ENCODE measurements at places on chromosomes 11 and 22.

DNA sequence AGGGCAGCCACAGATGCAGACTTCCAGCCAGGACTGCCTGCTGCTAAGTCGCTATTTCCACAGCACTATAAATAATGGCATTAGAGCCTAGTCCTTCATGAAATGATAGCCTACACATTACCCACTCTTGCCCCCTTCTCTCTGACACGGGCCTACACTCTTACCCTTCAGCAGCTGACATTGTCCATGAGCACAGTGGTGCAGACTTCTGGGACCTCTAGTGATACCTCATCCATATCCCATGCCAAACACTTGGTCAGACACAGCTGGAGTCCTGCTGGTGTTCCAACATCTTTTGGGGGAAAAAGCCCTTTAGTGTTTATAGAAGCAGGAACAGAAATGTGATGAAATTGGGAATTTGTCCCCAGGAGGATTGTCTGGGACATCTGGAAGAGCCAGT lies 43.4 kb upstream of the RAB1B start:
- DNase-seq, result no peak

- DNase-seq, result peak; percentile 23
These were observed at the start of gene OR6A2 for GRCh38 chr11:6799402-6799801. TSS of gene OR6A2 (minus strand) at chr11:6799689. CDS start at chr11:6795708, 3,981 bp downstream.

DNA sequence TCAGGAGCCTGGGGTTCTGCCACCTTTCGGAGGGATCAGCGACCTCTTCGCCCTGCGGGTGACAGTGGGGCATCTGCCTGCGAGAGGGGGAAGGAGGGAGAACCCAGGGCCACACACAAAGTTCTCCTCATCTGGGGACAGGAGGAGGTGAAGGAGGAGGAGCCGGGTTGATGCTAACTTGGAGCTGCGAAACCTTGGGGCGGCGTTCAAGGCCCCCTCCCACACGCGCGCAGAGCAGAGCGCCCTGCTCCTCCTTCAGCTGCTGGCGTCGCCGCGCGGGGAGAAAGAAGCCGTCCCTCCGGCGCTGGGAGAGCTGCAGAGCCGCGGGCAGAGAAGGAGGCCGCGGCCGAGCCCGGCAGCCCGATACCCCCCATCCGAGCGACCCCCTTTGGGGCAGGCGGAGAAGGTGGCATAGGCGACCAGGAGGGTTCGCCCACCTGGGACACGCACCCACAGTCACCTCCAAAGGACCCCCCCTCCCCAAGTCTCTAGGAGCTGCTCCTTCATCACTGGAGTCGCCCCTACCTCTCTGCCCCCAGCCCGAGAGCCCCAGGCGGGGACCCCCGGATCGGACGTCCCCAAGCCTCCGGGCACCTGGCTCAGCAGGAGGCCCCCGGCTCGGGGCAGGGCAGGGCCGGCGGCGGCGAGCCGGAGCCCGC lies at the start of gene RASD2:
Gene RASD2, plus strand, starts transcription at position 237 of the 659 bp plus-strand sequence. CDS start 5,979 bp downstream, outside the sequence.
- DNase-seq, result no peak

GRCh38 chr11:92180664-92181251 lies 43.9 kb upstream of the FAT3 start:
- peak; percentile 76 for DNase-seq

GRCh38 chr11:90321018-90321417 lies 98.2 kb upstream of the CHORDC1 start:
- no peak for DNase-seq

DNA sequence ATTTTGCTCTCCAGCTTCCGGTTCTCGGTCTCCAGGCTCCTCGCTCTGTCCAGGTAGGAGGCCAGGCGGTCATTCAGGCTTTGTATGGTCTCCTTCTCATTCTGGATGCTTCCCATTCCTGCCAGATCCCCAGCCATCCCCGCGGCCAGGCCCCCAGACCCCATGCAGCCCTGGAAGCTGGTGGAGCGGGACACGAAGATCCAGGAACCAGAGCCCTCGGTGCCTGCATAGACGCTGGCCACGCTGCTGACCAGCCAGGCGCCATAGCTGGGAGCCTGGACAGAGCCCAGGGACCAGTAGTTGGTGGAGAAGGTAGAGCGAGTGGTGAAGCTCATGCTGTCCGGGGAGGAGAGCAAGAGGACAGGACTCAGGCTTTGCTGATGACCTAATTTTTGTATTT lies 11.8 kb downstream of the KLHL22 start:
- DNase-seq, result no peak

DNA sequence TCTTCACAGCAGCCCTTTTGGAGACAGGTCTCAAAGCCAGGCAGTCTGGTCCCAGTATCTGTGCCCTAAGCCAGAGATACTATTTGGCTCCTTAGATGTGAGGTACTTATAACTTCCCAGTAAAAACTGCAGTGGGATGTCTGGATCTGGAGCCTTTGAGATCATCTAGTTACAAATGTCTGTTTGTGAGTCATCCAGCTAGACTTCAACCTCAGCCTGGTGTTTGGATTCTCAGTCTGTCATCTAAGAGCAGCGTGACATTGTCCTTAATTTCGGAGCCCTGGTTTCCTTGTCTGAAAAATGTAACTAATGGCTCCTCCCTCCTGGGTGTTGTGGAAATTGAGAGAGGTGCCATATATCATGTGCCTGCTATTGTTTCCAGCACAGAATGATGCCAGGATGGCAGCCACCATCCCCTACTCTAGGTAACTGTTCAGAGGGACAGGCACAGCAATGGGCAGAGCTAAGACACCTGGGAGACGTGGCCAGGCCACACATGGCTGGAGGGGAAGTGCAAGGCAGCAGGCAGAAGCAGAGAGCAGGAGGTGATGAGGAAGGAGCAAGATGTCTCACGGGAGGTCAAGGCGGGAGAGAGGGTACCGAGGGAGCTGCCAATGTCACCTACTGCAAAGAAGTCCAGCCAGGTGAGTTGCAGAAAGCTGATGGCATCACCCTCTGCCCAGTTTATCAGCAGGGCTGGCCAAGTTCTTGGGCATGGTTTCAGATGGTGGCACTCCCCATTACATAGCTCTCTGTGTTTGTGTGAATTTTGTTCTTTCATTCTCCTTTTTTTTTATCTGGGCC lies 20.6 kb upstream of the ST3GAL4 start:
- peak; percentile 63 for DNase-seq

DNA sequence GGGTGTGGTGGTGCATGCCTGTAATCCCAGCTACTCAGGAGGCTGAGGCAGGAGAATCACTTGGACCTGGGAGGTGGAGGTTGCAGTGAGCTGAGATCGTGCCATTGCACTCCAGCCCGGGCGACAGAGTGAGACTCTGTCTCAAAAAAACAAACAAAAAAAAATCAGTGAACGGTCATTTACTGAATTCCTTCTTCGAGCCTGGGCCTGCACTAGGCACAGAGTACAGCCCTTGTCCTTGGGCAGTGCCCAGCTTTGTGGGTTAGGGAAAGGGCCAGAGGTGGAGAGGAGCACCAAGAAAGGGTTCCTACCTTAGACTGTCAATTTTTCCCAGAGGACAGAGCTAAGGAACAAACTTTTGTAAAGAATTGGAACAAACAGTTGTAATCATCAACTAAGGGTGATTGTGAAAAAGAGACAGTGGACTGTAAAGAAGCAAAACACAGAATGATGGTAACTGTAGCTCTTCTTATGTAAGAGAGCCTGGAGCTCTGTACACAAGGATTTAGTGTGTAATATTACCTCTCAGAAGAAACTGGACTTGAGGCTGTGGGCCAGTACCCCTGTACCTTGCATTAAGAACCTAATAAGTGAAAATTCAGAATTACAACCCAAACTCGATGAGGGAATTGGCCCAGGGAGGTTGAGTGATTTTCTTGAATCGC lies 10.8 kb downstream of the GVQW3 start:
- DNase-seq, result no peak

DNA sequence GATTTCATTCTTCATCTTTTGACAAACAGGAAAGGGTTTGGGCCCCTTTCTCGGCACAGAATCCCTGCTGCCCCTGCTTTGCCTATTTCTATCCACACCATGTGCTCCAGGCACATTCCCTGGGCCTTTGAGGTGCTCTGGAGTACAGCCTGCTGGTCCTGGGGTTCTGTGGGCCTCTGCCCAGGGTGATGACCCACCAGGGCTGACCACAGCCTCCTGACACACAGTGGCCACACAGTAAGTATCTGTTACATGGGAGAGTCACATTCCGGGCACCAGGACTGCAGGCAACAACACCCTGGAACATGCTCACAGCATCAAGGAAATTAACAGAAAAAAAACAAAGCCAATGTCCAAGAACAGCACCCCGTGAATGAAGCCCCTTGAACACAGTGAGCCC lies 39.1 kb downstream of the SCUBE2 start:
- no peak for DNase-seq

- peak; percentile 9 for DNase-seq
These were observed 167.6 kb upstream of the SESN3 start for GRCh38 chr11:95398437-95399112.

- DNase-seq, result no peak
These were observed at the start of gene MUC15 for GRCh38 chr11:26571861-26572654. TSS of gene MUC15 (minus strand) at chr11:26572263. CDS start at chr11:26567094, 5,169 bp downstream.

GRCh38 chr11:23112987-23113886 lies 253.0 kb upstream of the CCDC179 start:
- DNase-seq, result peak; percentile 50

DNA sequence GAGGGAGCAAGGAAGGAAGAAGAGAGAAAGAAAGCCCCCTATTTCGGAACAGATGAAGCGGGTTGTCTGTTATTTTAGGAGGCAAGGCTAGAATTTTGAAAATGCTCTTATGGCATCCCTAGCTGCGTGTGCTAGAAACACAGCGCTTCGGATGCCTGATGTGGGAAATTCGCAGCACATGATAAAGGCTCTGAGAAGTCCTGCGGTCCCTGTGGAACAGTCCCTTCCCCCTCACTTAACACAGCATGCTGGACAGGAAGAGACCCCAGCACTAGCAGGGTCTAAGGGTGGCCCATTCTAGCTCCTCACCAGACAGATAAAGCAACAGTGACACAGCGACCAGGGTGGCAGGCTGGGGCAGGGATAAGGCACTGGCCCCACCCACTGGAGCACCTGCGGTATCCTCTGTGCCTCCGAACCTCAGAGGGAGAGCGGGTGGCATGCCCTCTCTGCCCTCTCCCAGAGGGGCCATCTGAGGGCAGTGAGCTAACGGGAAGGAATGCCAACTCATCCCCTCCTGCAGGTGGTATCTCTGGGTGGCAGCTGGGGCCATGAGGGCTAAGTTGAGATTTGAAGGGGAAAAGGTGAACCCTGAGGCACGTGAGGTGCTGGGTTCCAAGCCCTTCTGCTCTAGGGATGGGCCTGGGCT lies 75.7 kb downstream of the SCUBE1 start:
- no peak for DNase-seq

Data from fibroblast of skin of right quadriceps (primary cell).